AG10803 (cell line): ENCODE measurements at places on chromosomes 16 and 17.

- no peak for DNase-seq
Observed at GRCh38 chr16:53209429-53209828, 154.6 kb downstream of the CHD9 start.

GRCh38 chr17:8821446-8822105, 22.4 kb upstream of the MFSD6L start:
- no peak for DNase-seq

DNA sequence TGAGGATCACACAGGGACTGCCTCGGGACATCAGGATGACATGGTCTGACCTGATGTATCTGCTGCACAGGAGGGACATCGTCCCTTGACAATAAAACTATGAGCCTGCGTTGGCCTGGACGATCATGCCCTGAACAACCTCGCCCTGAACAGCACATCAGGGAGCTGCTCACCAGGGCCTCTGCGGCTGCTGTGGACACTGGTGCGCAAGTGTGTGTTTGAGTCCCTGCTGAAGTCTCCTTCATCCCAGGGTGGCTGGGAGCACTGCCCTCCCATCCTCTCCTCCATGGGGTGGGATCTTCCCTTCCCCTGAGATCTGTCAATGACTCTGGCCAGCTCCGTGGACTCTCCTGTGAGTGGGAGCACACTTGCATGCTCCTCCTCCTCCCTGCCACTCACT, 257.8 kb downstream of the RBFOX3 start:
- DNase-seq, result no peak

DNA sequence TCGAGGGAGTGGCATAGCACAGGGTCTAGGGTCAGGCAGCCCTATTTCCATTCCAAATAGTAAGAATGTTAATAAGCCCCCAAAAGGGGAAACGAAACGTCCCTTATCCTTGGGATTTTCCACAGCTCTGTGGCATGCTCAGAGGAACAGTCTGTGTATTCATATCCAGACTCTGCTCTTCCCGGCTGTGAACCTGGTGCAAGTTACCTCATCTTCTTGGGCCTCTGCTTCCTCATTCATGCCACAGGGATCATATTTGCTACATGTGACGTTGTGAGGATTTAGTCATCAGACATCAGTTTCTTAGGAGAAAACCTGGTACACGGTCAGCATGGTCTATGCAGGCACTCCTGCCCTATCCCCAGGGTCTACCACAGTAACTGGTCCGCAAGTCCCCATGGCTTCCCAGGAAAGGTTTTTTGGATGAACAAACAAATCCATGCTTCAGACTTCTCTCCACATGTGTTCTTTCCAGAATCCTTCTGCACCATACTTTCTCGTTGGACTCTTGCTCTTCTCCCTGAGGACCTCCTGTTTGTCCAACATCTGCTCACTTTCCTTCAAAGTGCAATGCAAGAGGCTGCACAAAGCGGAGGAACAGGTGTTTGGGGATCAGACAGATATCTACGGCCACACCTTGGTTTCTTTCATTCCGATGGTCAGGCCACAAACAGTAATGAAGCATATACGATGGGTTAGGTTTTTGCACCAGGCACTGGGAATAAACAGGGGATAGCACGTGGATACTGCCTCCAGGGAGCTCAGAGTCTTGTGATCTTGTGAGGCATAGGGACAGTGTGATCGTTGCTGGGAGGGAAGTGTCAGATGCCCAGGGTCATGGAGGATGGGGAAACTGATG, 17.7 kb downstream of the GLP2R start:
- no peak for DNase-seq

DNA sequence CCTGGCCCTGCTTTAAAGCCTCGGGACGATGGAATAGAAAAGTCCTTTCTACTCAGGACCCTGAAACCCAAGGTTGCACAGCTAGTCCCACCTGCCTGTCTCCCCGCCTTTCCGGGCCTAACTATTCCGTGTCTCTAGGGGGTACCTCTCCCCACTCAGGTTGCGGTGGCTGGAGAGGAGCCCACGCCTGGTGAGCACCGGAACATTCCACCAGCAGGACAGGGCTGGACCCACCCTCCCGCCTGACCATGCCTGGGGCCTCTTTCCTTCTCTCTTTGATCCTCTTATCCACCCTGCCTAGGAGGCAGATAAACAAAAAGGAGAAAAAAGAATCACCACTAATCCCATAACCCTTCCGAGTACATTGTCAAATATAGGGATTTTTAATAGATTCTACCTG, 10.9 kb downstream of the LLGL2 start:
- DNase-seq, result no peak

GRCh38 chr16:17470908-17471718, at the start of gene XYLT1:
Gene XYLT1, minus strand, starts transcription at chr16:17470960. Its CDS starts 164 bp downstream, at chr16:17470796.
- peak; percentile 98 for DNase-seq

- DNase-seq, result no peak
Observed at GRCh38 chr16:29158785-29159184, 173.9 kb downstream of the LAT start.

DNA sequence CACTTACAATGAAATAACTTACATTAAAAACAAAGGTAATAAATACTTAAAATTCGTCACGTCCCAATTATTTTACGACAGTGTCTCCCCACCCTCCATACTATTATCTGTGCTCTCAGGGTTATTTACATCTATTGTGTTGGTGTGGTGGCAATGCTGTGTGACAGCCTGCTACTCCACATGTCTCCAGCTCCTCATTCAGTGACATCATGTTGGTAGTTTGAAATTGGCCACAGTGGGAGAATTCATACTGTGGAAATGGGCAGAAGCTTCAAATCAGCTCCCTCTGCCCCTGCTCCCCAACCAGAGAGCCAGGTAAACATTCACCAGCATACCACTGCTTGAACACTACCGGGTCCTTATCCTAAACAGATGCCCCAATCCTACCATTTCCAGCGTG, 6.3 kb downstream of the TNS4 start:
- no peak for DNase-seq

- no peak for DNase-seq
Observed at GRCh38 chr16:75027520-75028300, 28.9 kb downstream of the ZNRF1 start.

DNA sequence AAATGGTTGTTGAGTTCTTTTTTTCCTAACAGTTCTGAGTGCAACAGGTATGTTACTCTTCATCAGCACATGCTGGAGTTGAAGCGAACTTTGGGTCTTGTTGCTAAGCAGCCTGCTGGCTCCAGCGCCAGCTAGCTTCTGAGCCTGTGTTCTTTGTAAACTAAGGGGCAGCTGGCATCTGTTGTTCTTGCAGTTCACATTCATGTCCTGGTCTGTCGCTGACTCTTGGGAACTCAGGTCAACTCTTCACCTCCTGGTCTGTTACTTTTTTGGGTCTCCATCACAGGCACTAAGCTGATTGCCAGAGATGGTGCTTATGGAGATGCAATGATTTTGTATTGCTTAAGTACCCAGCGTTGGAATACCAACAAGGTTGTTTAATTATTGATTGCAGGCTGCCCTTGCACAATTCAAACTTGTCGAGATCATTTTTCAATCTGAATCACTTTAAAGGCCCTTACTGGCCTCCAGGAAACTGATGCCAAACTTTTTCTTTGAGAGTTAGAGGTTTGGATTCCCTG, 40.9 kb downstream of the USP10 start:
- DNase-seq, result peak; percentile 34

- no peak for DNase-seq
Observed at GRCh38 chr17:58630883-58631522, 60.8 kb downstream of the TEX14 start.

DNA sequence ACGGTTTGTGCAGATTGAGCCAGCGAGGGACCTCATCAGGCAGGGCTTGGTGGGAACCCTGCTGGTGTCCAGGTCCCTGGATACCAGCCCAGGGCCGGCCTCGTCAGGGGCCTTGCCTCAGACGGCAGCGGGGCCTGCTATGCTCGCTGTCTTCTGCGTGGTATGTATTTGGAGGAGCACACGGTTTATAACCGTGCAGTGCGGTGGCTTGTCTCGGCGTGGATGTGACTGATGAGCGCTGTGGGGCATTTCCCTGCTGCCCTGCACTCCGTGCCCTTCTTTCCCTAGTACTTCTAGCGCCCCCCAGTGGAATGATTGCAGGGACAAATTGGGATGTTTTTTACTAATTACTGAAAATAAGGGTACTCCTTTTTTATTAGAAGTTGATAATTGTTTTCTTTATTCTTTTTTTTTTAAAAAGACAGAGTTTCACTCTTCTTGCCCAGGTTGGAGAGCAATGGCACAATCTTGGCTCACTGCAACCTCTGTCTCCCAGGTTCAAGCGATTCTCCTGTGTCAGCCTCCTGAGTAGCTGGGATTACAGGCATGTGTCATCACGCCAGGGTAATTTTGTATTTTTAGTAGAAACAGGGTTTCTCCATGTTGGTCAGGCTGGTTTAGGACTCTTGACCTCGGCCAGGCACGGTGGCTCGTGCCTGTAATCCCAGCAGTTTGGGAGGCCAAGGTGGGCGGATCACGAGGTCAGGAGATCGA, 15.3 kb downstream of the TBCD start:
- peak; percentile 42 for DNase-seq
